ENCODE measurements at places on chromosomes 6 and 20. TPM values are rescaled to one million over a fixed set of nuclear protein-coding genes. Genes with fewer than 3 reads are reported as not detected.

Gene C20orf204
- total RNA-seq = 6.9 TPM

Gene NOX3
- not detected for total RNA-seq

Gene PDYN
- total RNA-seq = not detected

Gene LY6G6C
- total RNA-seq = not detected

Gene CLPSL1
- total RNA-seq = not detected

Gene PXDC1
- 103 TPM for total RNA-seq

Gene PBOV1
- not detected for total RNA-seq

Gene LGSN
- not detected for total RNA-seq

Gene BMP6
- total RNA-seq = 90.2 TPM

Gene LPA
- not detected for total RNA-seq

Gene NECAB3
- total RNA-seq = 7.2 TPM

Gene LHFPL5
- total RNA-seq = not detected

Gene TREML2
- not detected for total RNA-seq

Gene SLC24A3
- under 0.01 TPM for total RNA-seq

Gene EXOC2
- 39.7 TPM for total RNA-seq

Gene EDEM2
- total RNA-seq = 76.3 TPM

DNA sequence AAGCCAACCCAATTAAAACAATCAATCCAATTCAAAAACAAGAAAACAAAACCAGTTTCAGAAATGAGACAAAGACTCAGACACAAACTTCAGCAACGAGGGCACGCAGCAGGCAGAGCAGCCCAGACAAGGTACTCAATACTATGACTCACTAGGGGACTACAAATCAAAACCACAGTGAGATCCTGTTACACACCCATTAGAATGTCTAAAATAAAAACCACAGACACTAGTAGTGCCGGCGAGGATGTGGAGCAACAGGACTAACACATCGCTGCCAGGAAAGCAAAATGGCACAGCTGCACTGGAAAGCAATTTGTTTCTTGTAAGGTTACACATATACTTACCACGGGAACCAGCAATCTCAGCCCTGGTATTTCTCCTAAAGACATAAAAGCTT, 28.4 kb upstream of the MAS1L start:
- peak; percentile 92 for DNase-seq

- no peak for DNase-seq
Measured at GRCh38 chr6:54878718-54879117, 32.1 kb downstream of the FAM83B start.

- no peak for DNase-seq
Measured at GRCh38 chr6:132752255-132752654, 5.4 kb downstream of the VNN2 start.

- DNase-seq = no peak
Measured at GRCh38 chr6:76593668-76594067, 521.2 kb upstream of the IMPG1 start.

DNA sequence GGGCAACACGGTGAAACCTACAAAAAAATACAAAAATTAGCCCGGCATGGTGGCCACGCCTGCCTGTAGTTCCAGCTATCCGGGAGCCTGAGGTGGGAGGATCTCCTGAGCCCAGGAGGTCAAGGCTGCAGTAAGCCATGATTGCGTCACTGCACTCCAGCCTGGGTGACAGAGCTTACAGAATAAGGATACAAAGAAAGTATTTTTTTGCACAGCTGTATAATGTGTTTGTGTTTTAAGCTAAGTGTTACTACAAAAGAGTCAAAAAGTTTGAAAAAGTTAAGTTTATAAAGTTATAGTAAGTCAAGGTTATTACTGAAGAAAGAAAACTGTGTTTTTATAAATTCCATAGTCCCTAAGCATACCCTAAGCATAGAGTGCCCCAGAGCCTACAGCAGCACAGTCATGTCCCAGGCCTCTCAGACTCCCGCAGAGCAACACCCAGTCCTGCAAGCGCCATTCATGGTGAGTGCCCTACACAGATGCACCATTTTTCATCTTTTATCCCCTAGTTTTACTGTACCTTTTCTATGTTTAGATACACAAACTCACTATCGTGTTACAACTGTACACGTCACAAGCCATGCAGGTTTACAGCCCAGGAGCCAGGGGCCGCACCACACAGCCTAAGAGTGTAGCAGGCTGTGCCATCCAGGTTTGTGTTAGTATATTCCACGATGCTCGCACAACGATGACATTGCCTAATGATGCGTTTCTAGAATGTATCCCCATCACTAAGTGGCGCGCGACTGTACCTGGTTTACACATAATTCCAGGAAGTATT, 22.4 kb downstream of the TAF4 start:
- no peak for DNase-seq

DNA sequence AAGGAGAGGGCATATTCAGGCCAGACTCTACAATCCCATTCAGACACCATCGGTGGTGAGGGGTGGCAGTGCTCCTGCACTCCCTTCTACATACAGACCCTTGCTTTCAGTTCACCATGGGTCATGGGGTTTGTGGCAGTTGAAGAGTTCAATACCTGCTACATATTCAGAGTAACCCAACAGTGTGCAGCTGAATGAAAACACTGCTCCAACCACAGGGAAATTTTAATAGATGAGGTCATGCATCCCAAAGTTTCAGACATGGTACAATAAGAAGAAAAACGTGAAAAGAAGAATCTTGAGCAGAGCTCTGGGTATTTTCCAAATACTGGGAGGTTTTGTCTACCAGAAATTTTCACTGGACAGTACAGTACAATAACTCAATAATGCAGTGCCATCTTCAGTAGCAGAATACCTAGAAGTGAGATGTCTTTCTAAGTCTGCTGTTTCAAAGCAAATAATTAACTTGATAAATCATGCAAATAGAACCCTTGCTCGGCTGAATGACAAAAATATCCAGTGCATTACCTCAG, 162.1 kb downstream of the PTPRK start:
- DNase-seq = no peak

DNA sequence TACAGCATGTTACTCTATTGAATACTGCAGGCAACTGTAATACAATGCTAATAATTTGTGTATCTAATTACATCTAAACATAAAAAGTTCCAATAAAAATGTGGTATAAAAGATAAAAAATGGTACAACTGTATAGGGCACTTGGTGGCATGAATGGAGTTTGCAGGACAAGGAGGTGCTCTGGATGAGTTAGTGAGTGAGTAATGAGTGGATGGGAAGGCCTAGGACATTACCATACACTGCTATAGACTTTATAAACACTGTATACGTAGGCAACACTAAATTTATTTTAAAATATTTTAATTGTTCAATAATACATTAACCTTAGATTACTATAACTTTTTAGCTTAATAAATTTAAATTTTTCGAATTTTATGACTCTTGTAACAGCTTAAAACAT, 579.6 kb upstream of the MAN1A1 start:
- DNase-seq = no peak

GRCh38 chr20:33051333-33051732, 2.4 kb upstream of the BPIFB3 start:
- no peak for DNase-seq

DNA sequence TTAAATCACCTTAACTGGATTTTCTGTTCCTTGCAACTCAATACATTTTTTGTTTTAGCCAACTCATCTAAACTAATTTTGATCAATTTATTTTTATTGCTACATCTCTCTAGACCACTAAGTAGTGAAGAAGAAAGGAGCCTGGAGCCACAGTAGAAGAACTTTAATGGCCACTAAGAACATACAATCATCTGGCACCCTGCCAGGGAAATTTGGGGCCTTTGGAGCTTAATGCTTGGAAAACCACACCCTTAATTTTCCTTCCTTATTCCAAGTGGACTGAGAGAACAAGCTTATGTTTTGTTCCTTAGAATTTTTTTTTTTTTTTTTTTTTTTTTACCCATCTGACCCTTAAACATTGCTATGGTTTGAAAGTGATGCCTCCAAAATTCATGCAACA, 12.0 kb upstream of the GMDS start:
- DNase-seq = no peak

- DNase-seq = peak; percentile 55
Measured at GRCh38 chr20:62156592-62157386, 13.2 kb downstream of the SS18L1 start.

DNA sequence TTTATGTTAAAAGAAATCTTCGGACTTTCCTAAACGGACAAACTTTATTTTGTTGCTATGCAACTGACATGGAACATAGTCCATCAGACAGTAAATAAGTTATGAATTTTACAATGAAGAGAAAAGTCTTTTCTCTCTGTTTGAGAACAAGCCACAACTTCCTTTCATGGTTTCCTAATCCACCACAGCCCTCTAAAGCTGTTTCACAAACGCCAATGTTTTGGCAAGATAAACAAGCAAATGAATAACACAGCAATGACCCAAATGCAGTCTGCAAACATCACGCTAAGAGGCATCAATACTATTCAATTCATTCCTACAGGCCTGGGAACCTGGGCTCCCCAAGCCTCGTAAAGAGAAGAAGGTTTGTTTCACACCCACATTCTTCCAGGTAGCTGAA, 60.4 kb downstream of the HAO1 start:
- no peak for DNase-seq

- peak; percentile 94 for DNase-seq
Measured at GRCh38 chr6:157148391-157149323, 174.7 kb downstream of the TMEM242 start.

- no peak for DNase-seq
Measured at GRCh38 chr6:152603911-152604310, 33.3 kb downstream of the SYNE1 start.

DNA sequence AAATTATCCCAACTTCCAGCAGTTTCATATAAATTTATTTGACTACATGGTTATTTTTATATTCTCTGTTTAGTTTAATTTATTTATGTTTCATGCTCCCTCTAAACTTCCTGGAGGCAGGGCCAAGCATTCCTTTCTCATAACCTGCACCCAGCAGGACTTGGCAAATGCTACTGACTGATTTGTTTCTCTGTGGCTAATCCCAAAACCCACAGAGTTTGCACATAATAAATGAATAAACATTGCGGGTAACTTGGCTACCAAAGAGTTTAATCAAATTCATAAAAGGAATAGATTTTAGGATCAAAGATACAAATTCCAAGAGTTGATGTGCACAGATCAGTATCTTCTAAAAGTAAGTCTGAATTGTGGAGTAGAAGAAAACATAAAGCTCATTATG, 239.5 kb downstream of the SLC35F1 start:
- no peak for DNase-seq

GRCh38 chr6:15033850-15034203, 212.0 kb upstream of the JARID2 start:
- no peak for DNase-seq

DNA sequence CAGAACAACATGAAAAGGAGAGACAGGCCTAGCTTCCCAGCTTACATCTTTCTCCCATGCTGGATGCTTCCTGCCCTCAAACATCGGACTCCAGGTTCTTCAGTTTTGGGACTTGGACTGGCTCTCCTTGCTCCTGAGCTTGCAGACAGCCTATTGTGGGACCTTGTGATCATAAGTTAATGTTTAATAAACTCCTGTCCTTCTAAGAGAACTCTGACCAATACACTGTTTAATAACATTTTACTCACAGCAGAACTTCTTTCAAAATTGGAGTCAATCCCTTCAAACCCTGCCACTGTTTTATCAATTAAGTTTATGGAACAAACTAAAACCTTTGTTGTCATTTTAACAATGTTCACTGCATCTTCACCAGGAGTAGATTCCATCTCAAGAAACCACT, 111.4 kb downstream of the PREP start:
- DNase-seq = no peak

DNA sequence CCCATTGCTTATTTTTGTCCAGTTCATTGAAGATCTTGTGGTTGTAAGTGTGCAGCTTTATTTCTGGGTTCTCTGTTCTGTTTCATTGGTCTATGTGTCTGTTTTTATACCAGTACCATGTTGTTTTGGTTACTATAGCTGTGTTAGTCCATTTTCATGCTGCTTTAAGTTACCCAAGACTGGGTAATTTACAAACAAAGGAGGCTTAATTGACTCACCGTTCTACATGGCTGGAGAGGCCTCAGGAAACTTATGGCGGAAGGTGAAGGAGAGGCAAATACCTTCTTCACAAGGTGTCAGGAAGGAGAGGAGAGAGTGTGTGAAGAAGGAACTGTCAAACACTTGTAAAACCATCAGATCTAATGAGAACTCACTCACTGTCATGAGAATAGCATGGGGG, 29.9 kb upstream of the FERMT1 start:
- DNase-seq = no peak

DNA sequence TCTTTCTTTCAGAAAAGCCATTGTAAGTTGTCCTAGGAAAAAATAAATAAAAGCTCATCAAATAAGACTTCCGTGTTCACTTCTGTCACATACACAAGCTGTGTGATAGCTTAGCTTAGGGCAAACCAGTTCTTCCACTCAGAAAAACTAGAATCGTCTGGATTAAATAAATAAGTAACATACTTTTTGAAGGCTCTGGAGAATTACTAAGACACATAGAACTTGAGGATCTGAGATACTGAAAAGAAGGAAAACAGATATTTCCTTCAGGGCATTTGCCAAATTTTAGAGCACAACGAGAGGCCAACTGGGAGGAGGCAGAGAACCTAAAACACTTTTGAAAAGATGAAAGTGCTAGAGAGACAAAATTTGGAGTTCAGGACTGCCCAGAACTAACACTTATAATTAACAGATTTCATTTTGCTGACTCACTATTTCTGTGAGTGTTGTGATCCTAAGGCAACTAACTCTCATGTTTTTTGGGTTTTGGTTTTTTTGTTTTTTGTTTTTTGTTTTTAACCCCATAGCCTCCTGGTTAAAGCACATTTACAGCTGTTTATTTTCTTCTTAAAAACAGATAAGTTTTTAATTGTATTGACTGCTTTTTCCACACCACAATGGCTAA, 38.7 kb upstream of the THEMIS start:
- DNase-seq = peak; percentile 4

DNA sequence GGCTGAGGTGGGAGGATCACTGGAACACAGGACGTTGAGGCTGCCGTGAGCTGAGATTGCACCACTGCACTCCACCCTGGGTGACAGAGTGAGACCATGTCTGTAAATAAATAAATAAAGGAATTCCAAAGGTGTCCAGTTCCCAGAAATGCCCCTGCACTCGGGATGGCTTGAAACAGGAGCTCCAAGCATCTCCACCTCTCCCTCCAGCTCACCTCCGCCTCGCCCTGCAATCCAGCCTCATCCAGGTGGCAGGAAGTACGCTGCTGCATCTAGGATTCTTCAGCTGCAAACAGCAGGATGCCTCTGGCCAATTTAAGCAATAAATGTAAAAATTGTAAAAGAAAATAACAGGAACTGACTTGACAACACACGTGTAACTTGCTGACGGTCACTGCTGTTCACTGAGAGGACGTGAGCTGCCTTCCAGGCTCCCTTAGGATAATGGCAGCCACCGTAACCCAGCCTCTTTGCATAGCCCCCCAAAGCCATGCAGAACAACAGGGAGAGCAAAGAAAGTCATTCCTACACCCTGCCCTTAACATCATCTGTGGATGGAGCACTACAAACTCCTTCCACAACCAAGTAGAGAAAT, 11.4 kb upstream of the GRM4 start:
- DNase-seq = no peak

DNA sequence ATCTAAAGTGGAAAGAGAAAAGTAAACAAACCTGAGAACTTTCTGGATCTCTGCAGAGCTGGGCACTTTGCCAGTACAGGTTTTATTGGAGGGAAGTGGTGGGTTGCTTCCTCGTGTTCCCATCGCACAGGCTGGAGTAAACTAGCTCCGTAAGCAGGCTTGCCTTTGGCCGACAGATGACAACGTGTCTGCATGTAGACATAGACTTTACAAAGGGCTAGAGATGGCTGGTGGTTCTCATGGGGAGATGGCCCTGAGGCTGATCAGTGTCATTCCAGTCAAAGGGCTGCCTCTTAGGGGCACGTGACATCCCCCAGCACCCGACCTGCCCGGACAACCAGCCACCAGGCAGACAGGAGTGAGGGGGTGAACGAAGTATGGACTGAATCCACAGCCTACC, 98.8 kb downstream of the YTHDF1 start:
- DNase-seq = no peak

- DNase-seq = peak; percentile 64
Measured at GRCh38 chr20:50580016-50580747, 70.0 kb downstream of the PTPN1 start.

Measured in lung microvascular endothelial cell (primary cell).